Stimulated activated CD4-positive, alpha-beta T cell treated with anti-CD3 and anti-CD28 coated beads, Interleukin-2, amount 100 ng/mL, for 24 hours (primary cell): ENCODE measurements at places on chromosomes 5 and 9.

GRCh38 chr5:173247041-173247440 is 12.0 kb upstream of the NKX2-5 start:
- no peak for DNase-seq

DNA sequence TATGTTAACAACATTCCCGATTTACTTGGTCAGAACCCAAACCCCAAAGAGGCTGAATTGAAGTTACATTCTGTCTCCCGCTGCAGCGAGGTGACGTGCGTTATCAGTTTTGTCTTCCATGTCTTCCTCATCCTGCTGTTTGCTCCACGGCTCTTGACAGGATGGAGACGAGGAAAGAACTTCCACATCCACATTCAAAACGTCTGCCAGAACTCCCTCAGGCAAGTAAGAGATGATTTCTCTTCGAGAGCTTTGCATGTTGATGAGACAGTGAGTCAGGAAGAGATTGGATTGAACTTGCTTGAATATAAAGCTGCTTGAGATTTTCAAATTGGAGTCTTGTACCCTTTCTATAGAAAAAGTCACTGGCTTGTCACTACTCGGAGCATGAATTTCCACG is 242.6 kb downstream of the AUH start:
- DNase-seq: no peak

DNA sequence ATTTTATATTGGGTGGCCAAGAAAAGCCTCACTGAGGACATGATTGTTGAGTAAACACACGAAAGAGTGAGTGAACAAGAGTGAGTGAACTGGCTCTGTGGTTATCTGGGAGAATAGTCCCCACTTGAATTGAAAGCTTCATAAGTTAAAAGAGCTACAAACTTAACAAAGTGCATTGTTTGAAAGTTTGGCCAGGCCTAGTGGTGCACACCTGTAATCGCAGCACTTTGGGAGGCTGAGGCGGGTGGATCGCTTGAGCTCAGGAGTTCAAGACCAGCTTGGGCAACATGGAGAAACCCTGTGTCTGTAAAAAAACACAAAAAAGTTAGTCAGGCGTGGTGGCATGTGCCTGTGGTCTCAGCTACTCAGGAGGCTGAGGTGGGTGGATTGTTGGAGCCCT is 26.9 kb downstream of the SMC2 start:
- DNase-seq: no peak

- no peak for DNase-seq
Measured at GRCh38 chr5:61290791-61291210, 41.3 kb upstream of the ZSWIM6 start.

- DNase-seq: no peak
Measured at GRCh38 chr5:171826132-171826531, 40.5 kb downstream of the SMIM23 start.

GRCh38 chr9:72971411-72971810 is 18.6 kb upstream of the ALDH1A1 start:
- DNase-seq: no peak

GRCh38 chr5:38535248-38535750 is 21.1 kb downstream of the LIFR start:
- no peak for DNase-seq

GRCh38 chr5:60959156-60959555 is 14.2 kb downstream of the NDUFAF2 start:
- no peak for DNase-seq

DNA sequence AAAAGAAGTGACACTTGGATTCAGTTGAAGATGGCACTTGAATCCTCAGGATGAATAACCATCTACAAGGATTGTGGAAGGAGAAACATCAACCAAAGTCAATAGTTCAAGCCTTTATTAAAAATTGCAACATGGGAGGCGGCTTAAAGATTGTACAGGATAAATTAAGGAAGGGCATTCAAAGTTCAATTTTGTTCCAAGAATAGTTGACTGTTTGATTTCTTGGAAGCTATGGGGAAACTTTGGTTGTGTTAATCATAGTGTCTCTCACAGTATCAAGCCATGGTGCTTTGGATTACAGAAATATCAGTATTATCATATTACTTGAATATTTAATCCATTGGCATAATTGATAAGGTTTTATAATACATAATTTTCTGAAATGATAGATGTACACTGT is 1844.3 kb downstream of the MAT2B start:
- DNase-seq: no peak
